Bronchial epithelial cell (primary cell): ENCODE measurements at places on chromosomes 1 and 21. TPM values are rescaled to one million over a fixed set of nuclear protein-coding genes. Genes with fewer than 3 reads are reported as not detected.

DNA sequence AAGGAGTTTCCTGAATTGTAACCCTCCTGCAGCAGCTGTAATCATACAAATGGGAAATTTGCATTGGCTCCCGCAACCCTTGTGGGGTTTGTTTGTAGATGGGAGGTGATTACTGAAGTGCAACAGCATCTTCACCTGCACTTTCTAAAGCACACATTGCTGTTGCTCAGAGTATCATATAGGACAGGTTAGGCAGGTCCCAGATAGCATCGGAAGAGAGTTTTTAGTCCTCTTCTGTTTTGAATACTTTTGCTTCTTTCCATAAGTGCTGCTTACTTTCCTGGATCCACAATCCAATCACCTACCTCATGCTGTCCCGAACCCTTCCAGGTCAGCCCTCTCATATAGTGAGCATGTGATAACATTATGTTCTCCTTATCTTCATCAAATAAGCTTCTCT is 300.4 kb downstream of the PTPRC start:
- DNase-seq, result no peak

- DNase-seq, result no peak
These were observed 9.8 kb upstream of the IPO9 start for GRCh38 chr1:201818971-201819750.

GRCh38 chr1:145805057-145805456 is 18.8 kb downstream of the RNF115 start:
- peak; percentile 23 for DNase-seq

DNA sequence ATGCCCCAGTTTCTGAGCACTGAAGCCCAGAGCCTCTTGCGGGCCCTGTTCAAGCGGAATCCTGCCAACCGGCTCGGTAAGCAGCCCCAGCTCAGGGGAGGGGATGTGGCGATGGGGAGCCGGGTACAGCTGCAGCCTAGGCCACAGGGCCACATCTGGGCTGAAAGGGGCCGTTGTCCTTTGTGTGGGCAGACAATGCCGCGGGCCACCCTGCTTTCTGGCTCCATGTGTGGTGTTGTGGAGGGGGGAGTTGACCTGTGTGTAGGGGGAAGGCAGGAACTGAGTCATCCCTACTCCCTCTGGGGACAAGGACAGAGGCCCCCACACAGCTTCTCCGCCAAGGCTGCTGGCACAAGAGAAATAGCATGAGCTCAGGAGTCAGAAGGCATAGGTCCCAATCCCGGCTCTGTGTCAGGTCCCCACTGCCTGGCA is 26.0 kb downstream of the RPS6KA1 start:
- DNase-seq, result no peak

DNA sequence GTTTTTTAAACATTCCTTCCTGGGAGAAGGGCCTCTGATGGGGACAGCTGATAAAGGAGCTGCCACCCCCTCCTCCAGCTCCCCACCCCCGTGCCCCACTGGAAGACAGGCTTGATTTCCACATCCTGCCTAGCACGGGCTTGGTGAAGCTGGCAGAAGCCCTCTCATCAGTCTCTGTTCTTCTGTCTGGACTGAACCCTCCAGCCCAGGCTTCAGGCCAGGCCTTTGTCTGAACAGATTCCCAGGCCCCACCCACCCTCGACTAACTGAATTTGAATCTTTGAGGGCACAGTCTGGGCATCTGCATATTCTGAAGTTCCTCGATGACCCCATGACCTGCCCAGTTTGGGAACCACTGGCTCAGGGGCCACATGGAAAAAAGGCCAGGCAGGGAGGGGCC is 75.3 kb downstream of the CD58 start:
- DNase-seq, result no peak

DNA sequence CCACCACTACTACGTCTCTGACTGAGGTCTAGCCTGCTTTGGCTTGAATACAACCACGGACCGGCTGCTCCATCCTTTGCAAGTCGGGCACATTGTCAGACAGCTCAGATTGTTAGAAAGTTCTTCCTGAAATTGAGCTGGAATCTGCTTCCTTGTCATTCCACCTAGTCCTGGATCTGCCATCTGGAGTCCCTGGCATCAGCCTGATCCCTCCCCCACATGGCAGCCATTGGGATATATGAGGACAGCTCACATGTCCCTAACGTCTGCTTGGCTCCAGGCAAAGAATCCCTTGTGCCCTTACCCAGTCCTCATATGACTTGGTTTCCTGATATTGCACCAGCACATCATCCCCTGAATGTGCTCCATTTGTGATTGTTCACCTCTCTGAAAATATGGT is 56.3 kb upstream of the SYT6 start:
- DNase-seq, result no peak

DNA sequence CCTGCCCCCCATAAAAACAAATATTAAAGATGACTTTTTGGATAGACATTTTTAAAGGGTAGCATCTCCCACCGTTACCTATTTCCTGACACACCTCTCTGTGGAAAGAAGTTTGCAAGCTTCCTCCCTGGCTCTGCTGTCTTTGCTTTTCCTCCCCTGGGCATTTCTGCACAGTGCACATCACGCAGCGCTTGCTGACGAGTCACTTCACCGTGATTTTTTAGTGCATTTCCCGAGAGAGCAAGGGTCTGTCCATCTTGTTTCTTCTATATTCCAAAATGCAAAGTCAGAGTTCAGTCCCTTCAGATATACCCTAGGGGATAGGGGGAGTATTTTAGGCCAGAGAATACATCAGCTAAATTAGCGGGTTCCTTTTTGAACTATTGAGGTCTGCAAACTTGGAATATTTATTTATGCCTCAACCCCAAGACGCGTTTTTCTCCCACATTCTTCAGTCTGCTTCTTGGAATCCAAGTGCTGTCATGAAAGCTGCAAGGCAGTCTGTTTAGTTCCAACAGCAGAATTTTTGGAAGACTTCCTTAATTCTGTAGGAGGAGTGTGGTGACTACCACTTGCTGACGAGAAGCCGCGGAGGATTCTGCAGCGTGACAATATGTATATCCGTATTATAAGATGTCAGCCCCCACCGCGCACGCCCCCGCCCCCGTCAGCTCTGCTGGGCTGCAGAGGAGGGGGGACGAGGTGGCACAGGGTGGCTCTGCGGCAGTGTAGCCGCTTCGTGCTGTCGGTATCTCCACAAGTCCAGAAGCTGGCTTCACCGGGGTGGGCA is 22.4 kb downstream of the SMYD2 start:
- DNase-seq, result no peak

DNA sequence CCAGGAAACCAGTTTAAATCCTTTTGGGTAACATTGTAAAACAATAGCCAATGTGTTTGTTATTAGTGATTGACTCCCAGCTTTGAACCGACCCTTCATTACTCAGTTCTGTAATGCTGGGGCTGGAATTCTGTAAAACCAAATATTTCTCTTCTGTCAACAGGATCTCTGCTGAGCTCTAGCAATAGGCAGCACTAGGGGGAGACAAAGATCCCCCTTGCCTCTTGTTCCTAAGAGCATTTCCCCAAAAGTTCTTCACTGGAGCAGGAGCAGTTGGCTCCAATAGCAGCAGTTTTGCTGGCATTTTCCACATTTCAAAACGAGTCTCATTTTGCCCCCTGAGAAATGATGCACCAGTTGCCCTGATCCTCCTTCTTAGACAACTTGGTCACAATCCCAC is 1671.1 kb downstream of the MRPL39 start:
- no peak for DNase-seq

- no peak for DNase-seq
These were observed 4.5 kb downstream of the MROH7 start for GRCh38 chr1:54645806-54646676.

GRCh38 chr1:58011978-58012377 is 534.5 kb downstream of the OMA1 start:
- peak; percentile 4 for DNase-seq

- DNase-seq, result no peak
These were observed 341.0 kb downstream of the LMO4 start for GRCh38 chr1:87669674-87670073.

GRCh38 chr1:240562111-240562590 is 49.8 kb downstream of the GREM2 start:
- DNase-seq, result no peak

DNA sequence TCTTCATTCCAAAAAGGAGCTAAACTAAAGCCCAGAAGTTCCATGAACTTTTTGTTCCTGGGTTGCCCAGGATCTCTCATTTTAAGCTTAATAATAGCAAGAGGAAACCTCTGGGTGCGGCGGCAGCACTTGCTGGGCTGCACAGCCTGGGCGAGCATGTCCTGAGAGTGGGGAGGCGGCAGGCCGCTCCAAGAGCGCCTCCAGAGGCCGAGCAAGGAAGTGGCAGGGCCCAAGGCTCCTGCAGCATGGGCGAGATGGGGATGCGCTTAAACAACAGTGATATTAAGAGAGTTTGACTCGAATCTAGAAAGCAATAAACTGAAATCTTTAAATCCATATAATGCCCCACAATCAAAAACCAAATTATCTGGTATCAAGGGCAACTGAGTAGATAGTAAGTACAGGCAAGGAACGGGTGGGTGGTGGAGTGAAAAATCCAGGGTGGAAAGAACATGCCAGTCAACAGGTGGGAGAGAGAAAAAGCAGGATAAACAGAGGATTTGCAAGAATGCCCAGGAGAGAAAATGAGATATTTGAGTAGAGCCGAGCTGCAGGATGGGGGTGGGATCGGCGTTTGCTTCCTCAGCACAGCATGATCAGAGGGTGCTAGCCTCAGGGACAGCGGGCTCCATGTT is 14.1 kb upstream of the TNR start:
- DNase-seq, result peak; percentile 10

DNA sequence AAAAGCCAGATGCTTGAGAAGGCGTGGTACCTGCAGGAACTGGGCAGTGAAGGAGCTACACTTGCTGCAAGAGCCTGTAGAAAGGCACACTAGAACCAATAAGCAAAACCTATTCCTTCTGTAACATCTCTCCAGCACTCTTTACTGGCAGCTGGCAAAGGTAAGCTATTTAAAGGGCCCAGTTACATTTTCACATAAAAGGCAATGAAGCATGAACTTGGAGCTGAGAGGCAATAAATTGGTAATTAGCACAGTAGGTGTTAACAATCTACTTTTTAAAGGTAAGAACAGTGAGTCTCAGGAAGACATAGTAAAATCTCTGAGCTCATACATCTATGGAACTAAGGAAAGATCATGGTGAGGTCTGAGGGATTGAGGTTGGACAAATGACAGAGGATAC is 167.1 kb upstream of the OLFM3 start:
- no peak for DNase-seq

- no peak for DNase-seq
These were observed 266.6 kb upstream of the CAMK1G start for GRCh38 chr1:209316929-209317328.

The TMEM240 gene
- total RNA-seq, result 0.53 and 0.64 TPM in 2 replicates

The KRTAP10-9 gene
- total RNA-seq, result not detected in 2 replicates

The OR6K3 gene
- total RNA-seq, result not detected in 2 replicates

The KAZN gene
- total RNA-seq, result 4.4 and 4.7 TPM in 2 replicates

The RIMS3 gene
- 0.26 and 2.7 TPM in 2 replicates for total RNA-seq

The CFAP45 gene
- 0.53 and 0.90 TPM in 2 replicates for total RNA-seq

The HES5 gene
- total RNA-seq, result 2.9 and 3.8 TPM in 2 replicates
